GM12864 (cell line): ENCODE measurements at places on chromosomes 3 and 15.

DNA sequence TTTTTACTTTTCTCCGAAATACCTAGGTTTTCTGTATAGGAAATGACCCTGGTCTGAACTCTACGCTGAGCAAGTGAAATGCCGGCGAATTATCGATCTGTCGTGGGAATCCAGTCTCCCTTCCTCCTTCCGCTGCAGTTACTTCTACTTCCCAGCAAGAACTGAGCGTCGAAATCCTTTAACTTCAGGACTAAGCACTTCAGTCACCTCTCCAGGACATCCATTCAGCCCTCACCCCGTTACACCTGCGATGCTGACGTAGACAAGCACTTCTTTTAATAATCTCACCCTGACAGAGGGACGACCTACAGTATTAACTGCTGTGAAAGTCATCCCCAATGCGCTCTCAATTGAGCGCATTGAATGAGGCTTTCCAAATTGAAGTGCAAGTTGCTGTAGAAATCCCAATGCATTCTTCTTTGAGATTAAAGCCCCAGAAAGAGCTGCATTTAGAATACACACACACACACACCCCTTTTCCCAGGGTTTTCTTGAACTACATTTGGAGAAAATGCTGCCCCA is 1.3 kb downstream of the TOP2B start:
- DNase-seq, result peak; percentile 25

DNA sequence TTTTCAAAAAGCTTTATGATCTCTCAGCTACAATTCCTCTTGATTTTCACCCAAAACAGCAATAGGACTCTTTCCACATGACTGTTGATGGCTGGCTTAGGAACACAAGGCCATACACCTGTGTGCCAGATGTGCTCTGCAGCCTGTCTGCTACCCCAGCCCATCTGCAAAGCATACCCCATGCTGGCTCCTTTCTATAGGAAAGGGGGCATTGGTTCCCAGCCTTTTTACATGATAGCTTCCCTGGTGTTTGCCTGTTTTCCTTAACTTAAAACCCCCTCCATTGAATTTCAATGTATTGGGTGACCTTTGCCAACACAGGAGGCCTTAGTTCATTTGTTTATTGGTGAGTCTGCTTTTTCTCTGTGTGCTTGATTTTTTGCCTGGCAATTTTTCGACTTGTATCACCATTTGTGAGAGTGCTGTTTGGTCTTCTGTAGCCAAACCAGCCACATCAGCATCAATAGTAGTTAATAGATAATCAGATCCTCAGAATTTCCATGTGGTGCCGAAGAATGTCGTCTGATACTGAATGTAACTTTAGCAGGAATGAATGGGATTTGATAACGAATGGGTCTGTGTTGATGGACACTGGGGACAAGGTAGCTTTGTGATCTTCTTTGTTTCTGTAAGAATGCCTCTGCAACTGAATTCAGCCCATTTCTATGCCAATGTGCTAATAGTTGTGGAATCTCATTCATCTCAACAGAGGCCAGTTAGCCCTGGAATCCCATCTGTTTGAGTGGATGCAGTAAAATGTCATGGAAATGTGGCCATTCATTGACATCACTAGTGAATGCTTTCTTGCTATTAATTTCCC is 272.2 kb upstream of the RARB start:
- no peak for DNase-seq

DNA sequence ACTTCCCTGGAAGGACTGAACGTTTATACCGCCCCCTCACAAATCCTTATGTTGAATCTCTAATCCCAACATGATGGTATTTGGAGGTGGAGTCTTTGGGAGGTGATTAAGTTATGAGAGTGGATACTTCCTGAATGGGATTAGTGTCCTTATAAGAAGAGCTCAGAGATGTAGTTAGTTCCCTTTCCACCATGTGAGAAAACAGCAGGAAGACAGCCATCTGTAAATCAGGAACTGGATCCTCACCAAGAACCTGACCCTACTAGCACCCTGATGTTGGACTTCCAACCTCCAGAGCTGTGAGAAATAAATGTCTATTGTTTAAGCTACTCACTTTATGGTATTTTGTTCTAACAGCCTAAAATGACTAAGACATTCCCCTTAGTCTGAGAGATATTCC is 33.3 kb upstream of the SACM1L start:
- DNase-seq, result no peak

- no peak for DNase-seq
These were observed 488.7 kb downstream of the RSL24D1 start for GRCh38 chr15:54707805-54708752.

- DNase-seq, result no peak
These were observed 2.5 kb downstream of the SCAMP2 start for GRCh38 chr15:74870436-74871215.

DNA sequence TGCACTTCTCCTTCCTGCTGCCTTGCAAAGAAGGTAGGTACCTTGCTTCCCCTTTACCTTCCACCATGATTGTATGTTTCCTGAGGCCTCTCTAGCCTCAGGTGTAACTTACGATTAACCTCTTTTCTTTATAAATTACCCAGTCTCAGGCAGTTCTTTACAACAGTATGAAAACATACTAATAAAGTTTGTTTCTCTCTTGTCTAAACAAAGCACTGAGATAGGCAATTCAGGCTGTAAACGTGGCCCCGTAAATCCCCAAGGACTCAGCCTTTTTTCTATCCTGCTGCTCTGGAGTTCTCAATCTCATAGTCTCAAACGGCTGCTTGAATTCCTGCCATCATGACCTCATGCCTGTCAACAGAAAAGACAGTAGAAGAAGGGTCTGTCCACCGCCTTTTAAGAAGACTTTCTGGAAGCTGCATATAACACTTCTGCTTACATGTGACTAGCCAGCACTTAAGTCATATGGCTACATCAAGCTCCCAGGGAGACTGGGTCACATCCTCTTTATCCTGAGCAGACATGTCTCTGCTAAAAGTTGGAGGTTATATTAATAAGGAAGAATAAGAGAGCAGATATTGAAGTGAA is 257.8 kb downstream of the EBLN2 start:
- DNase-seq, result no peak
